ENCODE measurements at places on chromosomes 16 and 17. TPM values are rescaled to one million over a fixed set of nuclear protein-coding genes. Genes with fewer than 3 reads are reported as not detected.

GRCh38 chr16:54944002-54944401, 13.3 kb downstream of the IRX5 start:
- no peak for DNase-seq

DNA sequence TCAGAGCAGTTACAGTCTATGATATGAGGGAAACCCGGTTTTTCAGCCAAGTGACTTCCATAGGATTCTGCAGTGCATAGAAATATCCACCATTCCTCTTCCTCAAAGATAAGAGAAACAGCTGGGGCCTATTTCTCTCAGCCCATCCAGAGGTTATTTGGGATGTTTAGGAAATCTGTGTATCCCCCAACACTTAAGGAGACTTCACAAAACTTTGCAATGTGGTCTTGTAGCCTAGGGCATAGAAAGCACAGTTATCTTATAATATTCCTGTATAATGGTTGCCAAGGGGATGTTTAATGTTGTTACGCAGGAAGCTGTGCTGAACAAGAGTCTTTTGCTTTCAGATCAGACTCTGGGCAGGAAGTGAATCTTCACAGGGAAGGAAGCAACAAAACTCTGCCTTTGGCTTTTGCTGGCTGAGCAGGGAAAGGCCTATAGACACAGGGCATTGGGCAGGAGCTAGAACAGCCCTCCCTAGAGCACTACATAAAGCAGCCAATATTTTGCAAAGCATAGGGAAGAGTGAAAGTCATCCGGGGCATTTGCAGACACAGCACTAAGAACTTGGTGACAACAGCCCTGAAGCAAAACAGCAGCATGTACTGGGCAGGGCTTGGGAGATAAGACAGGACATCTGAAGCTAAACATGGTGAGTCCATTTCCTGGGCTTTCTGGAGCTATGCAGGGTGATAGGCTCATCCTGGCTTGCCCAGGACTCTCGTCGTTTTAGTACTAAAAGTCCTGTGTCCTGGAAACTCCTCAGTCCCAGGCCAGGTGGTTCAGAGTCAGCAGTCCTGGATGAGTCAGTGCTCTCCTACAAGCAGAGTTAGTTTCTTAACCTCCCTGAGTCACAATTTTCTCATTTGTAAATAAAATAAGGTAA, 18.7 kb upstream of the BEAN1 start:
- DNase-seq: peak; percentile 30

CDH8 gene
- 0.13 TPM for total RNA-seq

GRCh38 chr16:2968738-2969544, at the start of gene PAQR4:
TSS of gene PAQR4 (plus strand) at chr16:2969348. CDS start at chr16:2969675, 327 bp downstream.
- peak; percentile 89 for DNase-seq

DNA sequence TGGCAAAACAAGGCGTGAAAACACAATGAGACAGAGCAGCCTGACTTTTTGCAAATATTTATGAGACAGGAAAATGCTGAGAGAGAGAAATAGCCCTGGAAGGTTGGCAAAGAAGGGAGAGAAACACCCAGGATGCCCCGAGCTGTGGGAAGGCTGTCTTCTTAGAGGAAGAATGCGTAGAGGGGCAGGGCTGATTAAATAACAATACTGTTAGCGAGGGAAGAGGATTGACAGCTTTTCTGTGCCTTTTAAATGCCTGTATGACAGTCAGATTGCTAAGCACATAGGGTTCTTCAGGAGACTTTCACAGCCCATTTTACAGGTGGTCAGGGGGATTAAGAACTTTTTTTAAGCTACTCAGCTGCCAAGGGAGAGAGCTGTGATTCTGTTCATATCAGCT, 219.2 kb downstream of the SHISA9 start:
- DNase-seq: no peak

DNA sequence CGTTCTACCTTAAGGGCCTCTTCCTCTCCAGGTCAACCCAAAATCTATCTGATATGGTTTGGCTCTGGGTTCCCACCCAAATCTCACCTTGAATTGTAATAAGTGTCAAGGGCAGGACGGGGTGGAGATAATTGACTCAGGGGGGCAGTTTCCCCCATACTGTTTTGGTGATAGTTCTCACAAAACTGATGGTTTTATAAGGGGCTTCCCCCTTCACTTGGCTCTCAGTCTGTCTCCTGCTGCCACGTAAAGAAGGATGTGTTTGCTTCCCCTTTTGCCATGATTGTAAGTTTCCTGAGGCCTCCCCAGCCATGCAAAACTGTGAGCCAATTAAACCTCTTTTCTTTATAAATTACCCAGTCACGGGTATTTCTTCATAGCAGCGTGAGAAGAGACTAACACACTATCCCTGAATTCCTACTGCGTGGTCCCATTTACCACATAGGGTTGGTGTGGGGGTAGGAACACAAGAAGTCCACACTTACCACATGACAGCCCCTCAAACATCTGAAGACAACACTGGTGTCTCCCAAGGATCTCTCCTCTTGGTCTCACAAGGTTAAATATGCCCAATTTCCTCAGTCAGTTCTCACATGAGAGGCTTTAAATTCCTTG, 8.2 kb downstream of the COTL1 start:
- DNase-seq: no peak

Measured in colonic mucosa (tissue), 4 donors.